ENCODE measurements at places on chromosomes 6 and 20. TPM values are rescaled to one million over a fixed set of nuclear protein-coding genes. Genes with fewer than 3 reads are reported as not detected.

DNA sequence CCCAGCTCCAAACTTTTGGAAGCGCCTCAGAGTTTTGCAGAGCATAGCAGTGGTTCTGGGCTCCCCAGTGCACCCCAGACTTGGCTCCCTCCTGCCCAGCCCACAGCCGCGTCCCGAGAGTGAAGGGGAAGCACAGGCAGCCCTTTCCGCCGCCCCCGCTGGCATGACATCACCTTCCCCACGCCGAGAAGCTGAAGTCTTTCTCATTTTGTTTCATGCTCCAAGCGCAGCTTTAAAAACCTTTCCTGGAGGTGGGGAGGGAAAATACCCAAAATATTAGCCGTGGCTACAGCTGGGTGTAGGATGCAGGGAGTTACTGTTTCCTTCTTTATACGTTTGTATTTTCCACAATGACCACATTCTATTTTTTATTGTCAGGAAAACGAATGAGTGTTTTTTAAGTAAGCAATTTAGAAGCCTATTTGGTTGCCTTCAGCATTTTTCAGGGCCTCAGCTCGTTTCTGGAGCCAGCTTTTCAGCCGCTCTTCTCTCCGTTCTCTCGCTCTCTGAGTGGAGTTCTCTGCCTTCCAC lies 72.9 kb downstream of the SNX5 start:
- peak overlapping the region; percentile 30 for H3K4me3 ChIP-seq
- H3K27ac ChIP-seq: peak overlapping the region; percentile 91
- peak; percentile 89 for DNase-seq
- no peaks in the 10 kb centered on the region for H3K27me3 ChIP-seq

- DNase-seq: peak; percentile 57
- H3K27ac ChIP-seq: peak overlapping the region; percentile 45
- H3K27me3 ChIP-seq: peaks cover 23% of the 10 kb centered on the region
- H3K4me1 ChIP-seq: peaks cover 15% of the 10 kb centered on the region
- peak overlapping the region; percentile 66 for H3K4me3 ChIP-seq
Measured at GRCh38 chr6:167827583-167828324, 1.0 kb downstream of the AFDN start.

- peaks cover 3% of the 10 kb centered on the region for H3K4me1 ChIP-seq
- no peak overlapping the region for H3K4me3 ChIP-seq
- H3K27ac ChIP-seq: no peak overlapping the region
- peaks cover 23% of the 10 kb centered on the region for H3K36me3 ChIP-seq
- no peak for DNase-seq
Measured at GRCh38 chr6:166419717-166420116, 37.0 kb upstream of the MPC1 start.

DNA sequence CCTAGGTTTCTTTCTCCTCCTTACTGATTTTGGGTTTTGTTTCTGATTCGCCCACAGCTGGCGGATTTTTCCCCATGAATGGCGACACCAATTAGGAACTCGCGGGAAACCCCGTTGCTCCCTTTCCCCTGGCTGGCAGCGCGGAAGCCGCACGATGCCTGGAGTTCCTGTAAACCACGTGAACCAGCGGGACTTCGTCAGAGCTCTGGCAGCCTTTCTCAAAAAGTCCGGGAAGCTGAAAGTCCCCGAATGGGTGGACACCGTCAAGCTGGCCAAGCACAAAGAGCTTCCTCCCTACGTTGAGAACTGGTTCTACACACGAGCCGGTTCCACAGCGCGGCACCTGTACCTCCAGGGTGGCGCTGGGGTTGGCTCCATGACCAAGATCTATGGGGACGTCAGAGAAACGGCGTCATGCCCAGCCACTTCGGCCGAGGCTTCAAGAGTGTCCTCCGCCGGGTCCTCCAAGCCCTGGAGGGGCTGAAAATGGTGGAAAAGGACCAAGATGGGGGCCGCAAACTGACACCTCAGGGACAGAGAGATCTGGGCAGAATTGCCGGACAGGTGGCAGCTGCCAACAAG lies 3.2 kb upstream of the SEC23B start:
- DNase-seq: no peak
- H3K4me1 ChIP-seq: peaks cover 12% of the 10 kb centered on the region
- H3K36me3 ChIP-seq: peaks cover under 1% of the 10 kb centered on the region
- H3K4me3 ChIP-seq: no peak overlapping the region

DNA sequence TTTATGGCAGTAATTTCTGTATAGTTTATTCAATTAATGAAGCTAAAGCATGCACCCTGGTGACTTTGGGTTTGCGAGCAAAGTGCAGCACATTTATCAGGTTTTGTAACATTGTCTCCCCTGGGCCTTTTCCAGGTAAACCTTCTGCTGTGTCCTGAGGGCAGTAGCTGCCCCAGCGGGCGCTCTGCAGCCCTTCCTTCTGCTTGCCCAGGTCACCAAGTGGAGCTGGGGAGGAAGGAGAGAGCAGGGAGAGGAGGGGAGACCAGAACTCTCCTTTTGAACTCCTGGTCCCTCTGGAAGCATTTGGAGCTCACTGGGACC lies 145.6 kb downstream of the DLL1 start:
- H3K27me3 ChIP-seq: peaks cover 18% of the 10 kb centered on the region
- no peak overlapping the region for H3K4me3 ChIP-seq
- no peak overlapping the region for H3K27ac ChIP-seq
- peaks cover 20% of the 10 kb centered on the region for H3K4me1 ChIP-seq
- no peak for DNase-seq

GRCh38 chr6:147506704-147507114 lies 1.8 kb upstream of the SAMD5 start:
- H3K36me3 ChIP-seq: no peaks in the 10 kb centered on the region
- DNase-seq: peak; percentile 75
- H3K4me1 ChIP-seq: peaks cover 14% of the 10 kb centered on the region
- H3K27me3 ChIP-seq: peaks cover 36% of the 10 kb centered on the region
- H3K4me3 ChIP-seq: peak overlapping the region; percentile 75

GRCh38 chr6:166836785-166837718 lies 119.3 kb downstream of the RNASET2 start:
- no peaks in the 10 kb centered on the region for H3K4me1 ChIP-seq
- H3K36me3 ChIP-seq: no peaks in the 10 kb centered on the region
- no peak overlapping the region for H3K27ac ChIP-seq

DNA sequence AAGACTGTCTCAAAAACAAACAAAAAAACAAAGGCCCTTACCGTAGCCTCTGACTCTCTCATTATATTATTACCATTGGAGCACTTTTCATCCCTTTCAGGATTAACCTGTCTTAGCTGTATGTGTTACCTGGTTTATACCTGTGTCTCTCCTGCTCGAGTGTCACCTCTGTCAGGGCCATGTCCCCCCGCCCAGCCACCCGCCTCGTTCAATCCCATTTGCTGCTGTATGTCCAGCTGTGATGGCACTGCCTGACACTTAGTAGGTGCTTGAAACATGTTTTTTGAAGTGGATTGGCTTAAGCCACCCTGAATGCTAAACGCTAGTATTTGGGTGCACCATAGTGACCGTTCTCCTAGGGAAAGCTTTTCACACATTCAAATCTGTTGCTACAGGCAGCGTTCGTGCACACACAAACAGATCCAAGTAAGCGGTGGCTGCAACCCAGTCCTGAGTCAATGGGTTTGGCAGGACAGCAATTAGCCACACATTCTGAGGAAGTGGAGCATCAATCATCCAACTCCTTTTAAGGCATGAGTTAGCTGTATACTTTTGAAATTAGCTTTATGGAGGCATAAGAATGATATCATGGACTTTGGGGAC lies 98.9 kb upstream of the ZNF217 start:
- H3K27ac ChIP-seq: no peak overlapping the region
- H3K27me3 ChIP-seq: no peaks in the 10 kb centered on the region

DNA sequence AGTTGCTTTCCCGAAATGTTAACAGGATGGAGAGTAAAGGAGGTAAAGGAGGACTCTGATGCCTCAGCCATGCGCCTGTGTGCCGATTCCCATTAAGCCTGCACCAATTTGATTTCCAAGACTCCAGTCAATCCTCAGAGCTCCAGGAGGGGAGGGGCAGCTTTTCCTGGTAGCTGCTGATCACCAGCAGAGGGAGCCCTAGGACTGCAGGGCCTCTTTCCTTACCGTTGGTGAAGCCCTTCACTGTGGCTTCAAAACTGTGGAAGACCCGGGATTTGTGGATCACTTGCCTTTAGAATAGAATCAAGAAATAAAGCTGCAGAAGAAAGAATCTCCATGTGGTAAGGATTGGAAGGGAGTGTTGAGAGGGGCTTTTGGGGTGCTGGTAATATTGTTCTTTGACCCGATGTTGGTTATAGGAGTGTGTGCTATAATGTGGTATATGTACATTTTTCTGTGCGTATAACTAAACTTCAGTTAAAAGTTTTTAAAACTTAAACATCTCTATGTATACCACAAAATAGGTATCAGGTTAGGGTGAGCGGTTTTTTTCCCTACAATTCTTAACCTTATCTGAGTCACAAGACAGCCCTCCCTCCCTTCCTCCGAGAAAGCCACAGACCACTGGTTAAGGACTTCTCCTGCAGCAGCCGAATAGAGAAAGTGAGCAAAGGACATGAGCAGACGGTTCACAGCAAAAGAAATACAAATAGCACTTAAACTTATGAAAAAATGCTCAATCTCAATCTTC lies 6.9 kb upstream of the OSER1 start:
- H3K4me3 ChIP-seq: no peak overlapping the region
- H3K4me1 ChIP-seq: no peaks in the 10 kb centered on the region
- H3K27me3 ChIP-seq: no peaks in the 10 kb centered on the region
- peak; percentile 46 for DNase-seq

DNA sequence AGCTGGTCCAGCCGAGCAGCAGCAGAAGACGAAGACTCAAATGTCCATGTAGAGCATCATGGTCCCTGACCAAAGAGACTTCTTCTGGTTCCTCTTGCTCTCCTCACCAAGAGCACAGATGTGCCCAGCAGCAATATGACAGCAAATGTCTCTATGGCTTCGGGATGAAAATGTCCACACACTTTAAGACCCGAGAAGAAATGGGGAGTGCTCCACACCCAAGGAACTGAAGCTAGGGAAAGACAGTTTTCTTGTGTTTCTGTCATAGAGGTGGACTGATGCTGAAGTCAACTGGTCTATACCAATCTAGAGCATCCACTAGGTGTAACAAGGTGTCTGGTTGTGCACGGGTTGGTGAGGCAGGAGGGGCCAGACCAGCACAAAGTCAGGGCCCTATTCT lies 4.5 kb upstream of the CPNE1 start:
- peaks cover 32% of the 10 kb centered on the region for H3K36me3 ChIP-seq
- no peak for DNase-seq
- no peak overlapping the region for H3K4me3 ChIP-seq
- H3K27me3 ChIP-seq: no peaks in the 10 kb centered on the region

DNA sequence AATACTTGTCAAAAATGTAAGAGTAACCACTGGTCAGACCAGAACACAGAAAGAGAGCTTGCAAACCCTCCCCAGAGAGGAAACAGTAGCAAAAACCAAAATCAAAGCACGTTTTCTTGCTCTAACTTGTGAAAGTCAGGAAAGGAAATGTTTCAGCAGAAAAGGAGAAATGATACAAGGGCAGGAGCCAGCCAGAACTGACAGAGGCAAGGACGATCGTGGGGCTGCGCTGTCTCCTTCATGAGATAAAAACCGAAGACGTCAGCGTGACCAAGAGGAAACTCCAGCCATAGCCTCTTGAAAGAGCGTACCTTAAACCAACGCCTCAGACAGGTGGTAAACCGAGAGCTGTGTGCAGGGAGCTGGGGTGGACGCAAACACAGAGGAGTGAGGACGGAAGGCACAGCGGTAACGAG lies 27.5 kb downstream of the LAMA5 start:
- H3K27ac ChIP-seq: no peak overlapping the region
- H3K27me3 ChIP-seq: no peaks in the 10 kb centered on the region
- peaks cover 45% of the 10 kb centered on the region for H3K36me3 ChIP-seq
- H3K4me3 ChIP-seq: no peak overlapping the region

DNA sequence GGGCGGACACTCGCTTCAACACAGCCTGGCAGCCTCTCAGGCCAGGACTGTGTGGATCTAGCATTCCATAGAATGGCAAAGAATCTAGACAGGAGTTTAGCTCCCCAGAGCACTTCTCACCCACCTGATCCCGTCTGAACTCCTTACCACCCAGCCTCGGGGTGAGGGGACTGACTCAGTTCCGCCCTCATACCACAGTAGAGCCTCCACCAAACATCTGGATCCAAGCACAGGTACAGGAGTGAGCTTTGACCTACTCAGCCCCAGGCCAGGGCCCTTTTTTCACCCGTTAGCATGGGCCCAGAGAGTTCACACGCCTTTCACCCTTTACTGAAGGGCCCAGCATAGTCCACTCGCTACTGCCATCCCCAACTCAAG lies 715 bp downstream of the PSMF1 start:
- H3K27ac ChIP-seq: no peak overlapping the region
- H3K27me3 ChIP-seq: no peaks in the 10 kb centered on the region
- DNase-seq: no peak

DNA sequence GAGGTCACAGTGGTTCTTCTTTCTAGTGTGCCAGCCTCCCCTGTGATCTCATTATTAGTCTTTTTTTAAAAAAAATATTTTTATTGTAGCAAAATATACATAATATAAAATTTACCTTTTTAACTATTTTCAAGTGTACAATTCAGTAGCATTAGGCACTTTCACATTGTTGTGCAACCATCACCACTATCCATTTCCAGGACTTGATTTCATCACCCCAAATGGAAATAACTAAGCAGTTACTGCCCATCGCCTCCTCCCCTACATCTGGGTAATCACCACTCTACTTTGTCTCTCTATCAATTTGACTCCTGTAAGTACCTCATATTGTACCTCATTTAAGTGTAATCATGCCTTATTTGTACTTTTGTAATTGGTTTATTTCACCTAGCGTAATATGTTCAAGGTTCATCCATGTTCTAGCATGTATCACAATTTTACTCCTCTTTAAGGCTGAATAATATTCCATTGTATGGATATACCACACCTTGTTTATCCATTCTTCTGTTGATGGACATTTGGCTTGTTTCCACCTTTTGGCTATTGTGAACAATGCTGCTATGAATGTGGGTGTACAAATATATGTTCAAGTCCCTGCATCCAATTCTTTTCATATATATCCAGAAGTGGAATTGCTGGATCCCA lies 68.6 kb upstream of the FYN start:
- H3K4me1 ChIP-seq: no peaks in the 10 kb centered on the region
- DNase-seq: no peak
- H3K27me3 ChIP-seq: no peaks in the 10 kb centered on the region
- no peaks in the 10 kb centered on the region for H3K36me3 ChIP-seq

- H3K4me1 ChIP-seq: no peaks in the 10 kb centered on the region
- H3K36me3 ChIP-seq: peaks cover 55% of the 10 kb centered on the region
- DNase-seq: no peak
- H3K4me3 ChIP-seq: no peak overlapping the region
- H3K27ac ChIP-seq: no peak overlapping the region
Measured at GRCh38 chr20:39021748-39022147, 59.6 kb downstream of the DHX35 start.

Gene C6orf118
- total RNA-seq: 0.89 TPM

Gene JAG1
- 40.7 TPM for total RNA-seq

Gene CDH22
- 0.13 TPM for total RNA-seq

Gene AKAP12
- 148 TPM for total RNA-seq

Data from muscle of leg (tissue), 16 donors.